ENCODE measurements at places on chromosomes 4 and X.

- peak; percentile 35 for DNase-seq
Measured at GRCh38 chr4:109979920-109980717, 67.4 kb downstream of the EGF start.

DNA sequence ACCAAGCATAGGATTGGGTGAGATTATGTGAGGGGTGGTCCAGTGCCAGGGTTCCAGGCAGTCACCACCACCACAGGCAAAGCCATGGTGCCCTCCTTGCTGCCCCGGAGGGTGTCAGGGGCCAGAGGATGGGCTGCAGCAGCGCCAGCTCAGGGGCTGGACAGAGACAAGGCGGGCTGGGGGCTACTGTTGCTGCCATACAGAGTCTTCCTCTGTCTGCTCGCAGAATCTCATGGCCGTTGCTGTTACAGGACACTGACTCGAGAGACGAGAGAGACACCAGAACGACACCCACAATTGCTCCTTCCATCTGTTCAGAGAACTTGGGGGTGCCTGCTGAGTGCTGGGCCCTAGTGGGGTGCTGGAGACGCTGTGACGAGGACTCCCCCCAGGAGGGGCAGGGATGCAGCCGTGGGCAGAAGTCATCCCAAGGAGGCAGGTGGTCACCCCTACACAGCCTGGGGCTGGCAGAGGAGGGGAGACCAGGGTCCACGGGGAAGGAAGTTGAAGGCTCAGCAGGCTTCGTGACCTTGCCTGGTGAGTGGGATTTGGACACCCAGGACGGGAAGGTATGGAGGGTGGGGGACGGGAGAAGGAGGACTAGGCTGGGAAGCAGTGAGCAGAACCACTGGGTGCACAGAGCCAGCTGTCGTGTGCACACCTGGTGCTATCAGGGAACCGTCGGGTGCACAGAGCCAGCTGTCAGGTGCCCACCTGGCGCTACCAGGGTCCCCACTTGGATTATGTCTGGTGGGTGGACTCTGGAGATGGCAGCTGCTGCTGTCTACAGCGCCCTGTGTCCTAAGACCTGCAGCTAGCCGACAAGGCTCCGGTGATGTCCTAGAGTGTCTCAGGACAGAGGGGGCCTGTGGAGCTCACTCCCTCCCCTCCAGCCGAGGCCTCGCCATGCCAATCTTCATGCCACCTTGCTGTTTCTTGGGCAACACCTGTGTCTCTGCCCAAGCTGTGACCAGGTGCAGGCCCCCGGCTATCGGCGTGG is 43.9 kb upstream of the HMX1 start:
- DNase-seq = no peak

DNA sequence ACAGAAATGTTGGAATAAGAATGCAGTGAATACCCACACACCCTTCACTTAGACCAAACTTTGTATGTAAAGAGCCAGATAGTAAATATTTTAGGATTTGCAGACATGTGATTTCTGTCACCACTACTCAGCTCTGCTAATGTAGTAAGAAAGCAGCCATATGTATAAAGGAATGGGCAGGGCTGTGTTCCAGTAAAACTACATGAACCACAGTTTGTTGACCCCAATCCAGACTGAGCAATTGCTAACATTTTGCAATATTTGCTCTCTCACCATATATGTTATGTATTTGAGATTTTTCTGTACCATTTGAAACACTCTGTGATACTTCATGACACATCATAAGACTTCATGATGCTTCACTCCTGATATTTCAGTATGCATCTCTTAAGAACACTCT is 32.0 kb upstream of the TBC1D1 start:
- DNase-seq = no peak

DNA sequence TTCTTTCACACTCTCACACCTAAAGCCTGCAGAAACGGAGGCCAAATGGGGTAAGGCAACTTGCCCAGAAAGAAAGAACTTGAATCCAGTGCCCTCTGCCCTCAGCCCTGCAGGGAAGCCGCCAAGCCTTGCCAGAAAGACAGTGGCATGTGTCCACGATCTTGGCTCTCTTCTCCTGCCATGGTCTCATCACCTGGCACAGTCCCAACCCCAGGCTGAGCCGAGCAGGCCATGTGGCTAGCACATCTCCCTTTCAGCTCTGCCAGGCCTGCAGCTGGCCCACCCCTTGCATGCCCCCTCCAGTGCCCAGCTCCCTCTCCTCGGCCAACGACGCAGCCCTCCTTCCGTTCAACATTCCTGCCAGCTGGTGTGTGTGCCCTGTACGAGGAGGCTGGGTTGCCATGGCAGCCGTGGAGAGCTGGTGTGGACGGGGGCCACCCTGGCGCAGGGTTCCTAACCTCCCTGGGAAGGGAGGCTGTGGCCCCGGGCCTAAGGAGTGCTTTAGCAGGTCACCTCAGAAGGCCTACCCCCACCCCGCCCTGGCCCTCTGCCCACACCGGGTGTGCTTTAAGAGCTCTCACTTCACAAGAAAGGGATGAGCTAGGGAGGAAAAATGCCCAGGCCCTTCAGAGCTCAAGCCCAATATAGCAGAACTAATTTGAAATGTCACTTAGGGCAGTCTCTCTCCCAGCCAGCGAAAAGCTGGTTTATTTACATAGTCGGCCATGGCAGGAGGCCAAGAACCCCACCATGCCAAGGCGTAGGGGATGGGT is 73.0 kb upstream of the PJA1 start:
- no peak for DNase-seq

GRCh38 chr4:149223659-149224058 is 592.0 kb downstream of the IQCM start:
- DNase-seq = no peak

DNA sequence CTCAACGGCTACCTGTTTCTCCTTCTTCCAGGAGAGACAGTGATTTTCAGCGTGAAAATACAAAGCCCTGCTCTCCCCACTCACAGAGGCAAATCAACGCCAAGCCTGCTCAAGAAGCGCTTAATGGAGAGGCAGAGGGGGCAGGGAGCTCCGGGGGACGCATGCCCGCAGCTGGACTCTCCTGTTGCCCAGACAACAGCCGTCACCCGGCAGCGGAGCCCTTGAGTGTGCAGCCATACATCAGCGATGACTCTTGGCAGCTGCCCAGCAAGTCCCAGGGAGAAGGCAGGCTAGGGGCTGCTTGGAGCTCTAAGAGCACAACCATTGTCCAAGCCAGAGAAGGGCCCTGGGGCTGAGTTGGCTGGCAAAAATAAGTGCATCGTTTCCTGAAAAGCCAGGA is 71.0 kb upstream of the AFAP1 start:
- no peak for DNase-seq

DNA sequence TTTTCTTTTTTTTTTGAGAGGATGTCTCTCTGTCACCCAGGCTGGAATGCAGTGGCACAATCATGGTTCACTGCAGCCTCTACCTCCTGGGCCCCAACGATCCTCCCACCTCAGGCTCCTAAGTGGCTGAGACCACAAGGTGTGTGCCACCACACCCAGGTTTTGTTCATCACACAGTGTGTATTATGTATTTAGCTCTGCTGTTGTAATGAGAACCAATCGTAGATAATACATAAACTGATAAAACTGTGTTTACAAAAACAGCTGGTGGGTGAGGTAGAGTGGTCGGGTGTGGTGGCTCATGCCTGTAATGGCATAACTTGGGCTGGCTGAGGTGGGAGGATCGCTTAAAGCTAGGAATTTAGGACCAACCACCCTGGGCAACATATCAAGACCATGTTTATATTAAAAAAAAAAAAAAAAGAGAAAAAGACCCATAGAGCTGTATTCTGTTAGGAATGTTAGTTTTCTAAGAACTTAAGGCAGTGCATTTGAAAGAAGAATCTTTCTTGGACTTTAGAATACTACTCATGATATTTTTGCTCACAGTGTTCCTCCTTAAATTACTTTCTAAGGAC is 34.9 kb downstream of the POLR2B start:
- no peak for DNase-seq

GRCh38 chr4:53119680-53120079 is 246.2 kb downstream of the SCFD2 start:
- peak; percentile 22 for DNase-seq

DNA sequence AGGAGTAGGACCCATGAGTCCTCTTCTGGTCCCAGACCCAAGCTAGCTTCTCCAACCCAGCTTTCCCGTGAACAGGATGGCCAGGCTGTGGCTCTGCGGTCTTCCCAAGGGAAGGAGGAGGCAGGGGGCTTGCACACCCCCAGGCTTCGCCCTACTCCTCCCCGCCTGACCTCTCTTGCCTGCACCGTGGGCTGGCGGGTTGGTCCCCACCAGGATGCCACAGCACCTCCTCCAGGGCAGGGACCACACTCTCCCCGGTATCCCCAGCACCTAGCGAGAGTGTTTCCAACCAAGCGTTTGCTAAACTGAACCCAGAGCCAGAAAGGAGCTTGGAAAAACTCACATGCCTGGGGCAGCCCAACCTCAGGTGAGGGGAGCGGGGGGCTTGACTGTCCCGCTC is 9.0 kb upstream of the S100P start:
- DNase-seq = no peak

- no peak for DNase-seq
Measured at GRCh38 chrX:63746278-63746677, 38.7 kb downstream of the ARHGEF9 start.

DNA sequence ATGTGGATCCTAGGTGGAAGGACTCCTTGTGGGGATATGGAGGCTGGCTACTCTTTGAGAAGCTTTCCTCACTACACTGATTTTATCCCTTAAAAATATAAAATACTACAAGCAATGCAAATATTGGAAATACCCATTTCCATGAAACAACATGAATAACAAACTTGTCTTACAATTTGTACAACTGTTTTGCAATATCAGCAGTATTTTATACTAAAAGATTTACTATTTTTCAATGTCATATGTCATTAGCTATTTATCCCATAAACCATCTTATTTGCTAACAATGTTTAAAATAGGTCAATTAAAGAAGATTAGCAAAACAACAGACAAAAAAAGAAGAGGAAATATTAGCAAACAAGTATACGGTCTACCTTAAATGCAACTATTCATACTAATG is 1674.1 kb downstream of the PCDH7 start:
- DNase-seq = no peak

DNA sequence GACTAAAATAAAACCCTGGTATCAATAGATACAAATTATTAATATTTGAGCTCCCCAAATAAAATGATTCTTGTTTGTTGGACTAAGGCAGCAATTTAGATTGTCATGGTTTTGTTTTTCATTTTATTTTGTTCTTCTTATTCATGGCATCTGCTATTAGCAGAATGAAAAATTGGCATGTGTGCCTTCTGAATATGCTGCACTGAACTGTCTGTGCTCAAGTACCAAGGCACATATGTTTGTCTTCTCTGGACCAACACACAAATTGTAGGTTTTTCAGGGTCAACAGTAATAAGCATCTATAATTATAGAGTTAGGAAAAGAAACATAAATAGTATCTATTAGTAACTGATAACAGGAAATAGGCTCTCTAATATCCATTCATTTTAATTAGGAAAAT is 121.1 kb downstream of the BANK1 start:
- DNase-seq = no peak

- no peak for DNase-seq
Measured at GRCh38 chr4:159070742-159071141, 32.1 kb upstream of the RAPGEF2 start.

GRCh38 chrX:109843963-109844751 is 111.1 kb upstream of the ACSL4 start:
- DNase-seq = no peak

DNA sequence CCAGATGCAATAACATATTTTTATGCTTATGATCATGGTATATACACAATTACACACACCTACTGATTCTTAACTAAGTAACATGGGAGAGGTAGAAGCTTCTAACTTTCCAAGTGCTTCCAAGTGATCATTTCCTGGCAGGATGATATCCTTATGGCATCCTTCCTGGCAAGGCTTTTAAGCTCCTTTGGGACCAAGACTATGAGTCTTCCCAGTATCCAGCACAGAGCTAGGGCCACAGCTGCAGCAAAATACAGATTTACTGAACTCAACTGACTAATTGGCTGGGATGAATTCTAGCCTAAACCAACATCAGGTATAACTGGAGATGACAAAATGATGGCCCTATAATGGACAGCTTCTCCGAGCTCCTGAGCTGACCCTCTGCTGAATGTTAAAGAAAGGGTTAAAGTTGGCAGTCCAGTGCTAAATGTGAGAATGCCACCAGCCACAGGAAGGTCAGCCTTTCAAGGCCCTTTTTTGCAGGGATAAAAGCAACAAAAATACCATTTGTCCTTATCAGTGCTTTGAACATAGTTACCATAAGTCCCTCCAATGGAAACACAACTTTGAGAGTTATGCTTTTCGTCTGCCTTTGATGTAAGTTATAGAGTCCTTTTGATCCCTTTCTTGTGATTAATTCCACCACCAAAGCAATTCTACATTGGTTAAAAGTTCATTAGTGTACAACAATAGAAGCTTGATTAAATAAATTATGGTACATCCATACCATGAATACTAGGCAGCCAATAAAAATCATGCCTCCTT is 73.4 kb downstream of the MGST2 start:
- DNase-seq = no peak

All from ACHN (cell line).